ENCODE measurements at places on chromosomes 7 and 10. TPM values are rescaled to one million over a fixed set of nuclear protein-coding genes. Genes with fewer than 3 reads are reported as not detected.

DNA sequence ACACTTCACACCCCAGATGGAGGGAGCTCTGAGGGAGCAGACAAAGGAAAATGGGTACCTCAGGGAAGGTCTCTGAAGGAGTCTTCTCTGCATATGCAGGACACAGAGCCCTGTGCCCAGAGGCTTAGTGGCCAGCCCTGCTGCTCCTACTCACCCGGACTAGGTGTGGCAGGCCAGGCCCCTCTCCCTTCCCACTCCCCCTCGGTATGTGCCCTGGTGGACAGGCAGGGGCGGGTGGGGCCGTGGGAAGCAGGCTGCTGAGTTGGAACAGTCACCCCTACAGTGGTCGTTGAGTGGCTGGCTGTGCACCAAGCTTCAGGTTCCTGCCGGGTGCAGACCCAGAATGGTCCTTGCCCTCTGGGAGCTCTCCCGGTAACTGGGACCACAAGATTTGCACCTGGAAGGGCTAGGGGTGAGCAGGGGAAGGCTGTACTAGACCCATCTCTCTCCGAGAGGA, 68.6 kb downstream of the ZMIZ1 start:
- no peak for DNase-seq

GRCh38 chr10:71600849-71601248, 118.7 kb downstream of the C10orf105 start:
- DNase-seq, result peak; percentile 37

DNA sequence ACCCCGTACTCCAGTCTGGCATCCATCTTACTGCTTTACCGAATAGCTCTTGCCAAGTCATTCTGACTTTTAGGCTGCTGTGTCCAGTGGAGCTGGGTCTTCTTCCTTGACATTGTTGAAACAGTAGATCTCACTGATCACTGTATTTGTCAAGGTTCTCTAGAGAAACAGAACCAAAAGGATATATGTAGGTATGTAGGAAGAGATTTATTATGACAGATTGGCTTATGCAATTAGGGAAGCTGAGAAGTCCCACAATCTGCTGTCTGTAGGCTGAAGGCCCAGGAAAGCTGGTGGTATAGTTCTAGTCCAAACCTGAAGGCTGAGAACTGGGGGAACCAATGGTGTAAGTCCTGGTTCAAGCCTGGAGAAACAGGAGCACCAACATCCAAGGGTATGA, 12.1 kb upstream of the PRRT4 start:
- no peak for DNase-seq

- DNase-seq, result no peak
These were observed 116.9 kb upstream of the ANLN start for GRCh38 chr7:36272567-36273269.

Gene EPHA1
- total RNA-seq, result 38.9 TPM

Gene SFRP4
- total RNA-seq, result not detected

DNA sequence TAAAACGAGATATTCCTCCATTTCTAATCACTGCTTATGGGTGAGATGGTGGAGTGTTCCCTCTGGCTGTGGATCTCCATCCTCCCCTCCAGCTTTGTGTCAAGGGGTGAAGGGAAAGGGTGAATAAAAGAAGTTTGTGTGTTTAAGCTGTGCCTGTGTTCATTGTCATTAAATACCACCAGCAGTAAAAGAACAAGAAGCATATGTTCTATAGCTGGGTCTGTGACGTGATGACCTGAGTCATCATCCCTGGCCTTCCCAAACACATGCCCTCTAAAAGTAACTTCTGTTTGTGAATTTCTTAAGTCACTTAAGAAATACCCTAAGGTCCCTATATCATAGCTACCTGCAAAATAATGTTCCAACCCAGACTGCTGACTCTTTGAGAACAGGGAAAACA, 104.9 kb downstream of the PPP1R17 start:
- DNase-seq, result no peak

DNA sequence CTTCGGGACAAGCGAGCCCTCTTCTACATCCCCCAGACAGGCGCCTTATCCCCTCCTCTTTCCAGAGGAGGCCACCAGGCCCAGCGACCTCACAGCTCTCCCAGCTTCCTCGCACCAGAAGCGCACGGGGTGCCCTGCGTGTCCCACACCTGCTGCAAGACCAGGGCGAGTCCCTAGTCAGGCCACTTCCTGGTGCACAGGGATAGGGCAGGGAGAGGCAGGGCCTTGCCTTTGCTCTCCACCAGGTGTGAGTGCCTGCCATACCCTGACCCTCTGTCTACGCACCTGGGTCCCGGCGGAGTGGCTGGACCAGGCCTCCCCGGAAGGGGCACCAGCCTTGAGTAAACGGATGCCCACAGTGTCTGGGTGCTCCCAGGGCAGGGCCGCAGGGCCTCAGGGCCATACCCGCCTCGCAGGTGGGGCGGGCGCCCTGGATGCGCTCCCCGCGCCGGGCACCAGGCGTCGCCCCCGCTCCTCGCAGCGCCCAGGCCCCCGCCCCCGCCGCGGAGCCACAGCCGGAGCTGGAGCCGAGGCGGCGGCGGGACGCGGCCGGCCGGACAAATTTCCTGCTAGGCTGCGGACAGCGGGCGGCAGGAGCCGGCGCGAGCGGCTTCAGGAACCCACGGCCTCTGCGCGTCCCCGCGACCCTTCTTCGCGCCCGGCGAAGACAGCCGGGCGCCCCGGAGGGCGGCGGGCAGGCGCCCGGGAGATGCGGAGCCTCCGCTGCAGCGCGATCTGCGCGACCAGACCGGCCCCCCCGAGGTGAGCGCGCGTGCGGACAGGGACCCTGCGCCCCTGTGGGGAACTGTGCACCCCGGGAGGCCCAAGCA, at the start of gene PTPRE:
Gene PTPRE (plus strand): TSS at position 556 of the 830 bp plus-strand sequence. CDS start 133,779 bp downstream, outside the sequence.
- no peak for DNase-seq

Gene TMEM130
- not detected for total RNA-seq

Gene MMD2
- total RNA-seq, result not detected

- DNase-seq, result no peak
These were observed 52.6 kb upstream of the TMEM106B start for GRCh38 chr7:12158334-12159060.

DNA sequence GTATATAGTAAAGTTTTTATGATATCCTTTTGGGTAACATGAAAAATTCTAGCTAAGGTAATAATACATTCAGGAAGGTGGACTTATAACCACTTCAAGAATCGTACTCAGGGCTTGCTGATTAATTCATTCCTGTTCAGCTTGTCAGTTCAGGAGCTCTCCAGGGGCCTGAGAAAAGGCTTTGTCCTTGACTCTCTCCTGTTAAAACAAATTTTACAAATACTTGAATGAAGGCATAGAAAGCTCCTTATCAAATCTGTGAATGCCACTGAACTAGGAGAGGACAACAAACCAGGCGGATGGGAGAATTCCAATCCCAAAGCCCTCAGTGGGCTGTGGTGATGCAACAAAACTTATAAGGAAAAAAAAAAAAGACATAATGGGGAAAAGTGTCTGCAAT, 354.5 kb upstream of the ZMIZ1 start:
- DNase-seq, result no peak

DNA sequence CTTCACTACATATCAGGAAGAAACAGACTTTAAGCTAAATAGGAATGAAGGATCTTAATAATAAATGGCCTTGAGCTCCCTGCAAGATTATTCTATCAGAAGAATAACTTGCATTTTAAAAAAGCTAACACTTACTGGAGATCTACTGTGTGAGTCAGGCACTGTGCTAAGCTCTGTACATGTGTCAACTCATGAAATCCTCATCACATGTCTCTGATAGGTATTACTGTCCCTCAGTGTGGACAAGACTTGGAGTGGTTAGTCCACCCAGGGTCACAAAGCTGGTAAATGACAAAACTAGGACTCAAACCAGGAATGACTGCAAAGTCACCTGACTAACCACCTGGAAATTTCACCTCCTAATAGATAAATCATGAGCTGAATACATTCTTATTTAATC, 57.1 kb upstream of the KCTD7 start:
- no peak for DNase-seq

GRCh38 chr7:149422162-149422913, 38.5 kb downstream of the ZNF777 start:
- peak; percentile 46 for DNase-seq

DNA sequence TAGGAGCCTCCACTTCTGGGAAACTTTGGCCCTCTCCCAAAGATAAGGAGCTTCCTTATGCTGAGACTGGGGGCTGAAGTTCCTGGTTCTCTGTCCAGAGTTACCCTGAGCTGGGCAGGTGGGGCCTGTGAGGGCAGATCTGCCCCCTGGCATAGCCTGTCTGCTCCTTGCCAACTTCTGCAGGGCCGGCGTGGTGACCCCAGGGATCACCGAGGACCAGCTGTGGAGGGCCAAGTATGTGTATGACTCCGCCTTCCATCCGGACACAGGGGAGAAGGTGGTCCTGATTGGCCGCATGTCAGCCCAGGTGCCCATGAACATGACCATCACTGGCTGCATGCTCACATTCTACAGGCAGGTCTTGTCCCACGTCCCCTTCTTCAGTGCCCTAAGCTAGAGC, 4.3 kb downstream of the SFXN3 start:
- DNase-seq, result no peak

DNA sequence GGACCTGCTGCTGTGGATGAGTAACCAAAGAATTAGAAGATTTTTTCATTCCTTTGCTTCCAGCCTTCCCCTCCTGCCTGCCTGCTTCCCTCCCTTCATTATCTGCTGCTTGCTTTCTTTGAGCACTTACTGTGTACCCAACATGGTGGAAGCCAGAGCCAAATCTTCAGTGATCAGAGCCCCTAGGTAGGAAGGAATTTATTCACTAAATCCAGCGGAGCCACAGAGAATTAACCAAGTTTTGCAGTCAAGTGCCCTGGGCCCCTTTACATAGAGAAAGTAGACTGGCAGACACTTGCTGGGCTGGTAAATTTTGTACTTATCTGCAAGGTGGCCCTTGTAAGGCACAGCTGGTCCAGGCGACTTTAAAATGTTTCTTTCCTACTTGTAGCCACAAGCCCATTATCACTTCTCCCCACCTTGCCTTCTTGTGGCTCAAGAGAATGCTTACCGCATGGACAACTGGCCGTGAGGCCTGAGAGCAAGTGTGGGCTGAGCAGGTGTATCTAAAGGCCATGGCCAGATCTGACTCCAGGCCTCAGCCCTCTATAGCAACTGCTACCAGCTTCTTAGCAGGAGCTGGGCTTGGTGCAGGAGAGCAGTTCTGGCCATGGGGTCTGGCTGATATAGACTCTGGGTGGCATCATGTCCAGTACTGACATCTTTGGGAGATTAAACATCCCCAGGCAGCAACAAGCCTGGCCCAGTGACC, 11.1 kb downstream of the UNC5B start:
- no peak for DNase-seq

GRCh38 chr7:33918438-33919143, 13.3 kb downstream of the BMPER start:
- no peak for DNase-seq

- no peak for DNase-seq
These were observed 16.1 kb downstream of the OGDH start for GRCh38 chr7:44622342-44623151.

DNA sequence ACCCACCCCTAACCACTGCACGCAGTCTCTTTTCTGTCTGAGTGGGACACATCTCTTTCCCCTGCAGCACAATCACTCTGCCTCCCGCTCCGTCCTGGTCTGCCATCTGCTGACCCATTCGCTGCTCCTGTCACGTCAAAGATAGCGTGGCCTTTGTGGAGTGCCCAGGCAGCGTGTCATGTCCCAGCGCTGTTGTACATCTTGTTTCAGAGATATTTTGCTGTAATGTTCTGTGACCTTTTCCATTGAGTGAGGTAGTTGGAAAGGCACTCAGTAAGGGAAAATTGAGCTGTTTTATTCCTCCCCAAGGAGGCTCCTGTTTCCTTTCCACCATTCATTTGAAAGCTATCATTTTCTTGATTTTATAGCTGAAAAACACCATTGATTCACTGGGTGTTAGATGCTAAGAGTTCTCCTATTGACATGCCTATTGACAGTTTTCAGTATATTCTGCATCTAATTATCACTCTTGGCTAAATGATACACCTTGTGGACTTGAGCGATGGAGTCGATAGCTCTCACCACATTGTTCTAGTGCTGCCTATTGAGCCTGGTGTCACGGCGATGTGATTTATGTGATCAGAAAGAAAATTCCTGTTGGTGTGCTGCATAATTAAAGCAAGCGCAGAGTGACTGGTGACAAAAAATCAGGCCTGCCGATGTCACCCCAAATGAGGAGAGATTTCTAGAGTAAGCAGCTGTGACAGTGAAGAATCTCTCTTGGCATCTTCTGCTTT, 372.6 kb downstream of the LRMDA start:
- DNase-seq, result no peak

GRCh38 chr10:13920031-13920430, 333.3 kb downstream of the PRPF18 start:
- DNase-seq, result no peak

- no peak for DNase-seq
These were observed 137.0 kb downstream of the GLCCI1 start for GRCh38 chr7:8105449-8106095.

DNA sequence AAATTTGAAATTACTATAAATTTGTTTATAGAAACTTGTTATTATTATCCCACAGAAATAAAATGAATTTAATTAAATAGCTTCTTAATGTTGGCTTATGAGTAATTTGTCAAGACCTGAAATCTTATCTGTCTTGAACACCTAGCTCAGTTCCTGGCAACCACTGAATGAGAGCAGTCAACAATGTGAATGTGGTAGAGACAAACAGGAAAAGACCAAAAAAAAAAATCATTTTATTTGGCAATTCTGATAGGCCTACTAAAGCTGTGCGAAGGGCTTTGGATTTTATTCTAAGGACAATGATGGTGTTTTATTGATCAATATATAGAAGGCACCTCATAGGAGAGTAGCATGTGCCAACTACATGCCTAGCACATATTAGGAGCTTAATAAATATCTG, 127.8 kb upstream of the RSU1 start:
- DNase-seq, result no peak

- peak; percentile 99 for DNase-seq
These were observed 590.9 kb upstream of the ANKRD30A start for GRCh38 chr10:36534471-36535002.

DNA sequence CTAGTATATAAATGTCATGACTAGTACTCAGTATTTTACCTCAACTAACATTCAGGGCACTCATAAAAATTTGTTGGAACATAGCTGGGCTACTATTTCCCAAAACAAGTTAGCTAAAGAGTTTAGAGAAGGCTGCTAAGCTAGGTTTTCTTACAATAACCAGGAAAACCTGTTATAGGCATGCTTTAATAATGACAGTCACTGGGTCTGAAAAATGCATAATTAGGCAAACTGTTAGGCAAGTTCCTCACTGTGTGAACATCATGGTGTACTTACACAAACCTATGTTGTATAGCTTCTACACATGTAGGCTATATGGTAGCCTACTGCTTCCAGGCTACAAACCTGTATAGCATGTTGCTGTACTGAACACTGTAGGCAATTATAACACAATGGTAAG, 79.0 kb downstream of the DNAJC1 start:
- DNase-seq, result no peak

DNA sequence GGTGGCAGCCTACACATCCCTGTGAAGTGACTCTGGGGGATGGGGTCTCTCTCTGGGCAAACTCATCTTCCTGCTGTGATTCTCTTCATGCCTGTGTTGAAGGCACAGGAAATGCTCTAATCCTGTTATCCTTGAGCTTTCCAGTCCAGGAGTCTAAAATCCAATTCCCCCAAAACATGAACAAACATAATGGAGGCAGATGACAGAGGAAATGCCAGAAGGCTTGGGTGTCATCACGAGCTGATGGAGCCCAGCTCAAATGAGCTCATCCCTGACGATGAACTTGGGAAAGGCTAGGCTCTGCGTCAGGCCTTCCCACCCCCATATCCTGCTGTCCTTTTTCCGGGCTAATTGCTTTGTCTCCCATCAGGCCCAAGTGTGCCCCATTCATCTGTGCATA, 165.9 kb upstream of the PODXL start:
- no peak for DNase-seq

Data from foreskin keratinocyte (primary cell).